Fibroblast of mammary gland (primary cell): ENCODE measurements at places on chromosomes 11 and 22.

- DNase-seq: no peak
Observed at GRCh38 chr11:121328967-121329679, 36.6 kb downstream of the SC5D start.

GRCh38 chr11:61854966-61855714 lies 27.0 kb downstream of the FADS2 start:
- no peak for DNase-seq

GRCh38 chr22:24455751-24456426 lies 28.5 kb downstream of the ADORA2A start:
- DNase-seq: no peak

- DNase-seq: no peak
Observed at GRCh38 chr11:32305460-32305859, 129.9 kb downstream of the WT1 start.
